ENCODE measurements at places on chromosomes 1 and 21.

DNA sequence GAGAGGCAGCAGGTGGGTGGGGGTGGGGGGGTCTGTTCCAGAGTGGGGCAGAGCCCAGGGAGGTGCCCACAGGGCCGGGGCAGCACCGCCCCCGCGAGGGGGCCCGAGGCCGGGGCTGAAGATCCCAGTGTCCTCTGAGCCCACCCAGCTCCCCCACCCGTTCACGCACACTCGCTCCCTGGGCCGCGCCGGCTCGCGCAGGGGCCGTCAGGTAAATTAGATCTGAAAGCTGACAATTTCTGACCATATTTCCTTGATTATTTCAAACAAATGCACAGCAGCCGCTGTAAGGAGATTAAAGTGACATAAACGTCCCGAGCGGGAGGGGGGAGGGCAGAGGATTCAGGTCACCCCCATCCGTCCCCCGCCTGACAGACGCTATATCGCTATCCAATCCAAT, 118.0 kb downstream of the CASZ1 start:
- no peak for DNase-seq

- DNase-seq = no peak
Measured at GRCh38 chr1:186775036-186775435, 53.7 kb upstream of the PLA2G4A start.

- no peak for DNase-seq
Measured at GRCh38 chr1:55447488-55447887, 232.3 kb upstream of the USP24 start.

DNA sequence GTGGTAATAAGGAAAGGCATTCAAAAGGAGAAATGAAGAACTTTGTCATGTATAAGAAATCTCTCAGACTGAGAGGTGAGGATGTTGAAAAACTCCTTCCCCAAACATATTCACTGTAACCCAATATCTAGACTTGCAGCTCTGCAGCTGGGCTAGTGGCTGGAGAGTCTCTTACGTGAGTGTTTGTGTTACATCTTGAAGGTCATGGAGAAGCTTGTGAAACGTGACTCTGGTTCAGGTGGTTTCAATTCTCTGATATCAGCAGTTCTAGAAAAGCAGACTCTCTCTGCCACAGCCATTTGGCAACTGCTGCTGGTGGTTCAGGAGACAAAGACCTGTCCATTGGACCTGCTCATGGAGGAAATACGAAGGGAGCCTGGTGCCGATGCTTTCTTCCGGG, 55.0 kb upstream of the EPHA8 start:
- DNase-seq = no peak

- no peak for DNase-seq
Measured at GRCh38 chr21:44590311-44590721, 2.0 kb downstream of the KRTAP10-6 start.

DNA sequence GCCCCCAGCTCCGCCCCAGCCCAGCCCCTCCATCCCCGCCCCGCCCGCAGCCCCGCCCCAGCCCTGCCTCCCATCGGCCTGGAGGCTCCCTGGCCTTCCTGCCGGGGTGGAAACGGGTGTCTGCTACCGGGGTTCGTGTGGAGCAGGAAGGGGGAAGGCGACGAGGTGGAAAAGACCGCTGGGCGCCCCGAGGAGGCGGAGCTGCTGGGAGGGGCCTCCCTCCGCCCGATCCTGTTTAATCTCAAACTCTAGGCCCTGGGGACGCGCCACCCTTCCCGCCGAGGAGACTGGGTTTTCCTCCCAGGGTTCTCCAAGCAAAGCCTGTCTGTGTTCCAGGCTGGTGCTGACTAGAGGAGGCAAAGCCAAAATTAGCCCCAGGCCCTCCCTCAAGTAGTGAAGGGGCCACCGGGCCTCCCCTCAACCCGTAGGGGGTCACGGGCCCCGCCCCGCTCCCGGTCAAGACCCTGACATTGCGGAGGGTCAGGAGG, 16.2 kb upstream of the TTLL10 start:
- no peak for DNase-seq

- no peak for DNase-seq
Measured at GRCh38 chr21:44443891-44444285, 11.4 kb upstream of the LRRC3 start.

DNA sequence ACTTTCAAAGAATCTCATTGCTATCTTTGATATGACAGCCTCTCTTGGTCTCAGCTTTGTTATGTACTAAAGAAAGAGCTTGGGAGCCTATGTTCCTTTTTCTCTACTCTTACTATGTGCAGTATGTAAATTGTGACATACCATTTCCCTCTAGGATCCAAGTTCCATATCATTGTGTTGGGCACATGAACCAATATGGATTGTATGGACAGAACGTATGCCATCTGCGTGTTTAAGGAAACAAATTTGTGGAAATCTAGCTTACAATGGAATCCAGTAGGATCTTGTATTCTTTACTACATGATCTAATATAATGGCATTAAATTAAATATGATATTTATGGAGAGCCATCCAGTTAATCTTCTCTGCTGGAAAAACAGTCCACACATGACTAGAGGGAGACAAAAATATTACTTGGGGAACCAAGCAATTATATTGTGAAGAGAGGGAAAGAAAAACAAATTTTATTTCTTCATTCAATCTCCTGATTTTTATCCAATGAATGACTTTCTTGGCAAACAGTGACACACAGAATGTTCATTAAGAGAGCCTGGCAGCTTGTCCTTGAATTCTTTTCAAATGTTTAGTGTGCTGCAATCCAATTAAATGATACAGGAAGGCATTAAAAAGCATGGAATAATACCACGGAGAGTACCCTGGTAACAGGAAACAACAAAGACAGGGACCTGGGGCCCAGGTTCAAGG, 106.5 kb upstream of the DAB1 start:
- DNase-seq = no peak

GRCh38 chr1:42231253-42231652, 66.7 kb upstream of the GUCA2A start:
- no peak for DNase-seq

DNA sequence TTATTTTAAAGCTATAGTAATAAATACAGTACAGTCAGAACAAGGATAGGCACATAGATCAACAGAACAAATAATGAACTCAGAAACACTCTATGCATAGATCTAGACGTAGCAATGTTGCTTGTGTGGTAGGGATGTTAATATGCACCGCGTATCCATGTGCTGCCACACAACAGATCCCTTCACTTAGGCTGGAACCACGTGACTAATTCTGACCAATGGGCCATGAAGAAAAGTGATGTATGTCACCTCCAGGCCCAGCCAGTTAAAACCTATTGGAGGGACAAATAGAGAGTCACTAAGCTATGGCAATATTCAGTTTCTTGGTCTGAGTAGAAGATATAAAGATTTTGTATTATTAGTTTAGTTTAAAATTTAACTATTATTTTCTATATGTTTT, 91.4 kb downstream of the ADAMTS1 start:
- DNase-seq = no peak

GRCh38 chr1:164611754-164612642, 53.0 kb downstream of the PBX1 start:
- peak; percentile 88 for DNase-seq

DNA sequence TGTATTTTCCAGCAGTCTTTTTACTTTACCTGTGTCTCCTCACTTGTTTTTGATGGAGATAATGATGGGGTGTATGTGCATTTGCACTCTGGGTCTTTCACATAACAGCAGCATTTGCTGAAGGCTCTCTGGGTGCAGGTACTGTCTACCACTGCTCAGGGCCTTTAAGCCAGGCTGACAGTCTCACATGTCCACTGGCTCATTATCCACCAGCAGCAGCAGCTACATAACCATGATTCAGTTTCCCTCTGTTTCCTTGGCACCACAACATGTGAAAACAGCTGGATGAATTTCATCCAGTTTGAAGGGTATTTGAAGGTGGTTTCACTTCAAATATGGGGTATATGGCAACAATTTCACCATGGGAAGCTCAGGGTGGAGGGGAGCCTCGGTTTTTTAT, 41.2 kb upstream of the ROR1 start:
- DNase-seq = no peak

GRCh38 chr1:112418099-112418892, 22.3 kb downstream of the CTTNBP2NL start:
- no peak for DNase-seq

DNA sequence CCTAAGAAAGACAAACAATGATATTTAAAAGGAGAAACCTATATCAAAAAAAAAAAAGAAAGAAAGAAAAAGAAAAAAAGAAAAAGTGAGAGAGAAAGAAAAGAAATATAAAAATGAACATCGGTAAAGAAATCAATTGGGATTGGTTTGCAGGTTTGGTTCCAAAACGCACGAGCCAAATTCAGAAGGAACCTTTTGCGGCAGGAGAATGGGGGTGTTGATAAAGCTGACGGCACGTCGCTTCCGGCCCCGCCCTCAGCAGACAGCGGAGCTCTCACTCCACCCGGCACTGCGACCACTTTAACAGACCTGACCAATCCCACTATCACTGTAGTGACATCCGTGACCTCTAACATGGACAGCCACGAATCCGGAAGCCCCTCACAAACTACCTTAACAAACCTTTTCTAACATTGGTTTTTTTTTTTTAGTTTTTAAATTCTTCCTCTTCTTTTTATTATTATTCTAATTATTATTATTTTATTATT, 11.7 kb downstream of the LHX9 start:
- no peak for DNase-seq

GRCh38 chr1:6052543-6053205, 7.0 kb downstream of the KCNAB2 start:
- peak; percentile 35 for DNase-seq

DNA sequence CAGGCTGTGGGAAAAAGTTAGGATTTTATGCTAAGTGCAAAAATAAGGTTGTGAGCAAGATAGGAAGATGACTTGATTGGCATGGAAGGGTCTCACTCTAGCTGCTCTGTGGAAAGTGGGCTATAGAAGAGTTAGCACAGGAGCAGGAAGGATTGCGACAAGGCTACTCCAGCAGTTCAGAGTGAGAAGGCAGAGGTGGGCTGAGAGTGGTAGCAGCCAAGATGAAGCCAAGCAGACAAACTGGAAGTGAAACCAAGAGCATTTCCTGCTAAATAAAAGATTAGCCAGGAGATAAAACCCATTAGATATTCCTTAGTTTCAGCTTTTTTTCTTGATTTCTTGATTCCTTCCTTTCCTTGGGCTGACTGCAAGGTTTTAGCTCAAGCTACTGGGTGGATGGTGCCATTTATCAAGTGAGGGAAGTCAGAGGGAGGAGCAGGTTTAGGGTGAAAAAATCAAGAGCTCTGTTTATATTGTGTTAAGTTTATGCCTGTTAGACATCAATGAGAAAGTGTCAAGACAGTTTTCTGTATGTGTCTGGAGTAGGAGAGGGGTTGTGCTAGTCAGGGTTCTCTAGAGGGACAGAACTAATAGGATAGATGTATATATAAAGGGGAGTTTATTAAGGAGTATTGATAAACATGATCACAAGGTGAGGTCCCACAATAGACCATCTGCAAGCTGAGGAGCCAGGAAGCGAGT, 33.1 kb upstream of the ZNF644 start:
- no peak for DNase-seq

DNA sequence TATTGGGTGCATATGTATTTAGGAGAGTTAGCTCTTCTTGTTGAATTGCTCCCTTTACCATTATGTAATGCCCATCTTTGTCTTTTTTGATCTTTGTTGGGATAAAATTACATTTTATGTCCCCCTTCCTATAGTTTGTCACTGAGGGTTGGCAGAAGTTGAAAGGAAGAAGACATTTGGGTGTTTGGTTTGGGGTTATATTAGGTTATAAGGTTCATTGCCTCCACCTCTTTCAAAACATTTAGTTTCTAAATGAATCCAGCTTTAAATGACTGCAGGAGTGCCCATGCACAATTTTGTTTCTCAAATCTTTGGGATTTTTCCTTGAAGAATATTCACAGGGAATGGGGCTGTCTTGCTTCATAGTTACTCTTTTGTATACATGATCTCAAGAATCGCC, 14.6 kb upstream of the LGALS8 start:
- DNase-seq = no peak

DNA sequence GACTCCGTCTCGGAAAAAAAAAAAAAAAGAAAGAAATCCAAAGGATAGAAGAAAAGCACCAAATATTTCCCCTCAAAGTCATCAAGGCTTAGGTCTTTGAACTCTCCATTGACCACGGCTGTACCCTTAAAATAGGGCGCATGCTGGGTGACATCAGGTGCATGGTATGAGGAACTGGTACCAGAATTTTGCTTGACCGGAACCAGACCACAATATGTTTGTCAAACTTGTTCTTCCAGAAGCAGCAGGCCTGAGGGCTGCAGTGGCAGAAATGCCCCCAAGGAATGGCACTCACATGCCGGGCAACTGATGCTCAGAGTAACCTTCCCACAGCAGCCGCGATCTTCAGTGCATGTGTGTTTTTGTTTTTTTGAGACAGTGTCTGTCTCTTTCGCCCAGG, 21.0 kb downstream of the RCC1 start:
- no peak for DNase-seq

DNA sequence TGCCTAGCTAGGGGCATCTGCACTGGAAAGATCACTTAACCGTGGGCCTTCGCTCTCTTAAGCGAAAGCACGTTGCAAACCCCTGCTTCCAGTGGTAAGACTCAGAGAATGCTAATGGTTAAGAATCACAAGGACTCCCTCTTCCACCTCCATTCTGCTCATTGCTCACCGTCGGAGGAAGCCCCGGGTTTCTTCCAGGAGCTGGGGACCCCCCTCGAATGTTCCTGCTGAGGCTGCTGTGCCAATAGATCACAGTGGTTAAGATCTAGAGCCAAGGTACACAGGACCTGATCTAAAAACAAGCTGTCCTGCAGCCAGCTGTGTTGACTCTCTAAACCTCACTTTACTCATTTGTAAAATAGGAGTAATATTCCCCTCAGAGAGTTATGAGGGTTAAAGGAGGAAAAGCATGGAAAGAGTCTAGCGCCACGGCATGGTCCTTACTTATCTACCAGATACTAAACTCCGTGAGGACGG, 765 bp downstream of the VAMP3 start:
- no peak for DNase-seq

DNA sequence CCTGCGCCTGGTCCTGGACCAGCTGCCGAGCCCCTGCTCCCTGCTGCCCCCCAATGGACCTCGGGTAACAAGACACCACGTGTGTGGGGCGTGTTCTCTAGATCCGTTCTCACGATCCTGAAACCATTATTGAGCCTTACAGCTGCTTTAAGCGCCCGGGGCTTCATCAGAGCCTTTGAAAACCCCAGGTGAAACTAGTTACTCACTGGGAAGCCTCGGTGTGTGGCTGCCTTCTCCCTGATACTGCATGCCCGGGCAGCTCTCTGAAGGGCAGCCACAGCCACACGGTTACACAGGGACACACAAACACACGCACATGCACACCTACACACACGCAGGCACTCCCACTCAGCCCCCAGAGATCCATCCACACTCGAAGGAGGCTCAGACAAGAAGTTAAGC, 5.3 kb downstream of the HES2 start:
- no peak for DNase-seq

- DNase-seq = no peak
Measured at GRCh38 chr1:207336559-207337467, 15.3 kb downstream of the CD55 start.

DNA sequence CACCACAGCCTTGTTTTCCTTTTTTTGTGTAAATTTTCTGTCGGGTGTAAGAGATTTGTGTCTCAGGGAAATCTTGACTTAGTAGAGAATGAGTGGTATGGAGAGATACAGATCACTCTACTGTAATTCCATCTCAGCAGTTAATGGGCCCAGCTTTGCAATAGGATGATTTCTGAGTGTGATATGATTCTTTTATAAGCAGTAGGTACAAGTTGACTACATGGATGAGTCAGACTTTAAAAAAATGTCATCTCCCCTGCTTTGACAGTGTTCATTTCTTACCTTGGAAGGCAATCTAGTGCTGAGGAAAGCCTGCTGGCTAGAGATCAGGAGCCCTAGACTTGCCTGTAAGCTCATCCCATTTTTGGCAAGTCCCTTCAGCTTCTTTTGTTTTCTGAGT, 261.9 kb downstream of the RYR2 start:
- no peak for DNase-seq

GRCh38 chr1:30353637-30354036, 369.7 kb downstream of the MATN1 start:
- DNase-seq = no peak
